ENCODE measurements at places on chromosomes 5 and 9.

DNA sequence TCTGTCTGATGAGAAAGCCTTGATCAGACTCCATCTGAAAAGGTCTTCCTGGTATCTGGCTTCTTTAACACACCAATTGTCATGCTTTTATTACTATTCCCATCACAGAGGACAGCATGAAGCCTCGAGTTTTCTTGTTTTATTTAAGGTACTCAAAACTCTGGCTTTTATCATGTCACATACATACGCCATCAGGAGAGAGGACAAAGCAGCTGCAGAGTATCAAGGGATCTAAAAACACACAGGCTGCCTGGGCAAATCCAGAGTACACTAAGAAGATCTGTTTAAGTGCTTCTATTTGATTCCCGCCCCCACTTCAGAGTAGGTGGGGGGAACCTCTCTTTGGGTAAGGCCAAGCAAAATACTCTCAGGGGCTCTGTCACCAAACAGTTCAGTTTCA lies 277.2 kb downstream of the SPOCK1 start:
- DNase-seq = no peak

GRCh38 chr5:179316111-179316551 lies 29.1 kb downstream of the ADAMTS2 start:
- no peak for DNase-seq

DNA sequence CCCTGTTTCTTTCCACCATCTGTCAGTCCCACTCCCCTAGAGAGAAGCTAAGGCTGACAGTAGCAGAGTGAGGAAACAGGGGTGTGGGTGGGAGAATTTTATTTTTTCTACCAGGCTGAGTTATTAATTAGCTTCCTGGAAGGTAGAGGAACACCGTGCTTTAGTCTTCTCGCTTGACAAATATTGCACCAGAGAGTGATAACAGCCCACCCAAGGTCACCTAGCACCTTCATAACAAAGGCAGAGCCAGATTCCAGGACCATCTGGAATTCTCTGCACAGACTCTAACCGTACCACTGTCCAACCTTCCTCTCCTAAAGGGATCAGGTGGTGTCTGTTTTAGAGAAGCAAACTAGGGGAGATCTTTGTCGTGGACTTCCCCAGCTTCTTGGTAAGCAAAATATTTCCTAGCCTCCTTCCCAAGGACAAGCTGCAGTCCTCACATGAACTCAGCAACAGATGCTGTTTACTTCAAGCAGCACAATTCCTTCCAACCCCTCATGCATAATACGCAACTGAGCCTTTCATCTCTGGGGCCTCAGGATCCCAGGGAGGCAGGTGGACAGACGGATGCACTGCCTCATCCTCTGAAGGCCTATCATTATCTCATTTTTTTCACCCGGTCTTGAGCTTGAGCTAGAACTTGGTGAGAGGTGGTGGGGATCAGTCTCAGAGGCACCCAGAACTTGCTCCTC lies 308.7 kb upstream of the BRINP1 start:
- no peak for DNase-seq

DNA sequence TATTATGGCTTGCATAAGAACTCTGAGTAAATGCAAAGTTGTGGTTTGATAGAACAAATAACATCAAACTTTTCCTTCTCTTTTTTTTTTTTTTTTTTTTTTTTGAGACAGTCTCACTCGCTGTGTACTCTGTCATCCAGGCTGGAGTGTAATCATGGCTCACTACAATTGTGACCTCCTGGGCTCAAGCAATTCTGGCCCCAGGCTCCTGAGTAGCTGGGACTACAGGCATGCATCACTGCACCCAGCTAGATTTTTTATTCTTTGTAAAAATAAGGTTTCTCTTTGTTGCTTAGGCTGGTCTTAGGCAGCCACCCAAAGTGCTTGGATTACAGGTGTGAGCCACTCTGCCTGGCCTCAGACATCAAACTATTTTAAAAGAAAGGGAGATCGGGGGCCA lies 19.0 kb upstream of the PTGER4 start:
- DNase-seq = no peak

GRCh38 chr5:67193439-67193807 lies 3.2 kb downstream of the CD180 start:
- no peak for DNase-seq

DNA sequence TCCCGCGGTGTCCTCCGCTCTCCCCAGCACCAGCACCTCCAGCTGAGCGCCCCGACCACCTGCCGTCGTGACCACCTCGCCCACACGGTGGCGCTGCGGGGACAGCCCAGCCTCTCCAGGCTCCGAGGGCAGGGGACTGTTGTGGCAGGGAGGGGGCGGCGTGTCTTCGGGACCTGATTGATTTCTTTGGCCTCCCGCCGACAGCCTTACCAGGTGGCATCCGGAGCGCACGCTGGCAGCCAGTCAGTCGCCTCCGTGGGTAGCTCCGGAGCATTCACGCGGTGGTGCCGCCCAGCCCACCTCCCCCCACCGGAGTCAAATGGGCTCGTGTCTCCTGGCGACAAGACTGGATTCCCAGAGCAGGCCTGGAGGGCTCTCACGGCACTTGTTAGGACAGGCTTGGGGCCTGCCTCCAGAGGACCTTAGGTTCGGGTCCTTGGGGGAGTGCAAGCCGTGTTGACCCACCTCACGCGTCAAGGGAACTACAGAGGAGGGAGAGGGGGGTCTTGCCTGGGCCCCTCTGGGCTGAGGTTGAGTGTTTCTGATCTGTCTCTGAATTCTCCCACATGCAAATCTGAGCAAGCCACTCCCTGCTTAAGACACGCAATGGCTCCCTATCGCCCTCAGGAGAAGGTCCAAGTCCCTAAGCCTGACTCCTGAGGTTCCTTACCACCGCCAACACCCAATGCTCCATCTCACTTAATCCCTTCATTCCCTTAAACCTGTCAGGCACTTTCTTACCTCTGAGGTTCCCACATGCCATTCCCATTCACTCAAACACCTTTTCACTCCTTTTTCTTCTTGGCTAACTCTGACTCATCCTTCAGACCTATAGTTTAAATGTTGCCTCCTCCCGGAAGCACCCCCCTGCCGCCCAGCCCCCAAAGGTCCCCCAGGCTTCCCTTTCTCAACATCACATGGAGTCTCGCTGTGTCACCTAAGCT lies 51.2 kb upstream of the GGTA1 start:
- peak; percentile 46 for DNase-seq
